ENCODE measurements at places on chromosomes 12 and 14.

DNA sequence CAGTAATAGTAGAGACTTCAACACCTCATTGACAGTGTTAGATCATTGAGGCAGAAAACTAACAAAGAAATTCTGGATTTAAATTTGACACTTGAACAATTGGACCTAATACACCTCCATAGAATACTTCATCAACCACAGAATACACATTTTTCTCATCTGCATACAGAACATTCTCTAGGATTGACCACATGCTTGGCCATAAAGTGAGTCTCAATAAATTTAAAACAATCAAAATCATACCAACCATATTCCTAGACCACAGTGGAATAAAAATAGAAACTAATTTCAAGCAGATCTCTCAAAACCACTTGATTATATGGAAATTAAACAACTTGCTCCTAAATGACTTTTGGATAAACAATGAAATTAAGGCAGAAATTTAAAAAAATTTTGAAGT, 82.3 kb downstream of the SLC38A4 start:
- no peak for DNase-seq

DNA sequence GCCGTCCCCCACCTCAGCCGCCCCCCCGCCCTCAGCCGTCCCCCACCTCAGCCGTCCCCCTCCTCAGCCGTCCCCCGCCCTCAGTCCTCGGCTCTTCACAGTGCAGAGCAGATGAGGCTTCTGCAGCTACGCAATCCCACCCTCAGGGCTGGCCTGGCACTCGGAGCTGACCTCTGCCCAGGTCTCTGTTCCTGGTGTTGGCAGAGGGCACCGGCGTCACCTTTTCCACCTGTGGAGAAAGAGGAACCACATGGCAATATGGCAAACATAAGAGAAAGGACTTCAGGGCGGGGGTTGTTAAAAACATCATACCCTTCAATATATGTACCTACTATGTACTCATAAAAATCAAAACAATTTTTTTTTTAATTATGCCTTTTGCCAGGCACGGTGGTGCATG, 45.8 kb downstream of the MLXIP start:
- no peak for DNase-seq

DNA sequence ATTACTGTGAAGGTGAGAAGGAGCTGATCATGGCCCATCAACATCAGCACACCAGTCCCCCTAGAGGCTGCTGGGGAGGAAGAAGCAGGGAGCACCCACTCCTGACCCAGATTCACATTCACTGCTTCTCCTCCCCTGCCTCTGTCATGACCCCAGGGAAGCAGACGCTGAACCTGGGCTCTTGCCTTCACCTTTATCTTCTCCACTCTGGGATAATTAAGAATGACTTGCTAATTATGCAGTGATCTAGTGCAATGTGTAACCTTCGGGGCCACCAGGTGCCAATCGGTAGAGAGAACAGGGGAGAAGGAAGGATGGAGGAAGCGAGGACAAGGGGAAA, 44.4 kb upstream of the IQSEC3 start:
- no peak for DNase-seq

- no peak for DNase-seq
Measured at GRCh38 chr12:52508211-52508610, 12.0 kb downstream of the KRT5 start.

DNA sequence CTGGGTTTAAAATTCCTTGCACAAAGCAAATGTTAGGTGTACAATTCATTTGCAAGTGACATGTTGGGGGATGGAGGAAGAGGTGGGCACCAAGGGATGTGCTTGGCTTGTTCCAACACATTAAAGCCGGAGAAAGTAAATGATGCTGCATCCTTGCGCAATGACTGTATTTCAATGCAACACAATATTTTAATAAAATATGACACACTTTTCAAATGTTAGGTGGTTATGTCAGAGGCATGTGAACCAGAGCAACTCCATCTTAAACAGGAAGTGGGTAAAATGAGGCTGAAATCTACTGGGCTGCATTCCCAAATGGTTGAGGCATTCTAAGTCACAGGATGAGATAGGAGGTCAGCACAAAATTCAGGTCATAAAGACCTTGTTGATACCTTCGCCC, 53.6 kb upstream of the ARHGAP5 start:
- no peak for DNase-seq

DNA sequence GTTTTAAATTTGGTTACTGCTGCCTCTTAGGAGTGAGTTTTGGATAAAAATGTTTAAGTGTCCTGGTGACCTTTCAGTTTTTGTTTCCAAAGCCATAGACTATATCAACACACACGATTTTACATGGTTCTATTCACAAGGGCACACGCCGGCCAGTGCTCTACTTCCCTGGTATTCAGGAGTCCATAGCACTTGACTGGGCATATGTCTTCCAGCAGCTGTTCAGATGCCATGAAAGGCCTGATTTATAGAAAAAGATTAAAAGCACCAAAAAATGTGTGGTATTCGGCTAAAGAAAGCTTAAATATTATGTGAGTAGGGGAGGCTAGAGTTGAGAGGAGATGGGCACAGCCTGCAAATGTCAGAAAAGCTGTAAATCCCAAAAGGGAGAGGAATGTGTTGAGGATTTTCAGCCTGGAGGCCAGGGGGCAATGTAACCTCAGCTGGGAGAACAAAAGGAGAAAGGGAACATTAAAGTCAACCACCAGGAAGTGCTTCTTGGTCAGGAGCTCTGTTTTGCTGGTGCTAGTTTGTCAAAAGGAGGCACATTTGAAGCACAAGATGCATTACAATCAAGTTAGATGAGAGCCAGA, 478.4 kb downstream of the RAD51B start:
- no peak for DNase-seq

DNA sequence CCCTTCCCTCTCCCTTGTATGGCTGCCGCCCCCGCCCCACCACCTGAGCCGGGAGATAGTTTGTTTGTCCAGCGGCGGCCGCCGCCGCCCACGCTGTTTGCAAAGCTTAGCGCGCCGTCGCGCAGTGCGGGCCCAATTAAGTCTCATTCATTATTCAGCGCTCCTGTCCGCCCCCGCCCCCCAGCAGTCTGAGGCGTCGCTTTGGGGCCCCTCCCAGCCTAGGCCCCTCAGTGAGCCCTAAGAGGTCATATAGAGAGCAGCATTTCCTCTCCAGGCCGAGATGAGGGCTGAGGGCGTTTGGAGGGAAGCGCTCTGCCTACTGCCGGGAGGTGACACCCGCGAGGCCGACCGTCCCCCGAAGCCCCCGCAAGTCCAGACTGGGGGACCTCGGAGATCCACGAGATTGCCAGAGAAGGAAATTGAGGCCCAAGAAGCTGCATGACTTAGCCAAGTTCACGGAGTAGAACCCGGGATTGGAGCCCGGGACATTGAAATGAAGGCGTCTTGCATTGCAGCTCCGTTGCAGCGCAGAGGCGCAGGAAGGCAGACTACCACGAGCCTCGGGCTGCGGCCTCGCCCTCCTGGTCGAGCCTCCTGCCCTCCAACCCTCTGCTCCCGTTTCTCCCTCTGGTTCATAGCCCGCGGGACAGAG, at the start of gene DNAJC22:
Gene DNAJC22 (plus strand): TSS at position 230 of the 652 bp plus-strand sequence. CDS start 1,985 bp downstream, outside the sequence.
- DNase-seq: no peak

- DNase-seq: no peak
Measured at GRCh38 chr12:94458877-94459727, 565 bp downstream of the CEP83 start.

DNA sequence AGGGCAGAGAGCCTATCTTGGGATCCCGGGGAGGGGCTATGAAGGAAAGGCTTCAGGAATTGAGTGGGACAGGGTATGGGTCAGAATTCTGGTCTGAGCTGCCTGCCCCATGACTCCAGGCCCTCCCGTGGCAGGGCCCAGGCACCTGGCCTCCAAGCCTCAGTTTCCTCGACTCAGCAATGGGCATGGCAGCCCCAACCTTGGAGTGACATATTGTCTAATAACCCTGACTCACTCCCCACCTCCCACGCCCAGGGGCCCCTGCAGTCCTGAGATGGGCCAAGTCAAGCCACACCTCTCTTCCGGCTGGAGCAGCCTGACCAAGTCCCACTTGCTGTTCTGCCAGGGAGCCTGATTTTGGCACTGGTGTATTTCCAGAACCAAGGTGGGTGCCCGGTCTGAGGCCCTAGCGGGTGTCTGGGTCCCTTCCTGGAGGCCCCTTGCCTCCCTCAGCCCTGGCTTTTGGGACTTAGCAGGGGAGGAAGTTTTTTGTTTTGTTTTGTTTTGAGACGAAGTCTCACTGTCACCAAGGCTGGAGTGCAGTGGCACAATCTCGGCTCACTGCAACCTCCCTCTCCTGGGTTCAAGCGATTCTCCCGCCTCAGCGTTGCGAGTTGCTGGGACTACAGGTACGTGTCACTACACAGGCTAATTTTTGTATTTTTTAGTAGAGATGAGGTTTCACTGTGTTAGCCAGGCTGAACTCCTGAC, 40.3 kb upstream of the RCOR1 start:
- no peak for DNase-seq

GRCh38 chr12:112270673-112271072, 111.6 kb downstream of the HECTD4 start:
- DNase-seq: no peak

DNA sequence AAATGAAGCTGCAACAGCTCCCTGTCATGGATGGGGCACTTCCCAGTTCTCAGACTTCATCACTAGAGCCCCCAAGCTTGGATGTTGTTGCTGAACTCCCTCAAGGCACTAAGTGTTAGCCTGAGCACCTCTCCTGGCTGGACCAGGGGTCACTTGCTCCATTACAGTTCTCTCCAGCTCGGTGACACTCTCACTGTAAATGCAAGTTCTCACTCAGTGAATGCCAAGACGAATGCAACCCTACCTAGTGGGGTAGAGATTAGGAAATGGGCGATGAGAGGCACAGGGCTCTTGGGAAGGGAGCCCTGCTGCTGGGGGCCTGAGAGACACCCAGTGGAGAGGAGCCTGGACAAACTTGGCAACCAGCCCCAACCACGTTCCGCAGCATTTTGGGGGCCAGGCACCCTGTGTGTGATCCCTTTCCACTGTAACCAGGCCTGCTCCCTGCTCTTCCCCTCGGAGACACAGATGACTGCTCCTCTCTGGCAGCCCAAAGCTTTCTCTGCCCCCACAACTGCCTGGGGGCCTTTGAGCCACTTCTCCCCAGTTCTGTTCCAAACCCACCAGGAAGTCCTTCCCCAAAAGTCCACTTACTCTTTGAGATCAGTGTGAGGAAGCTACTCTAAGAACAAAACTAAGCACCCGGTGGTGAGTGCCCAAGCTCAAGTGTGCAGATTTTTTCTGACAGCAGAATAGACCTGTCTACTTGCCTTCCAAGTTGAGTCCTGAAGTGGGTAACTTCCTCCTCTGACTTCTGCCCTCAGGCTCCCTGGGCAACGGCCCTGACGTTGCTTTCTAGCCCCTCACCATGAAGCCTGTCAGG, 8.0 kb upstream of the SELPLG start:
- no peak for DNase-seq

- DNase-seq: no peak
Measured at GRCh38 chr14:50100805-50101204, 15.6 kb downstream of the VCPKMT start.

GRCh38 chr12:21539797-21540196, 13.7 kb downstream of the SPX start:
- DNase-seq: no peak

DNA sequence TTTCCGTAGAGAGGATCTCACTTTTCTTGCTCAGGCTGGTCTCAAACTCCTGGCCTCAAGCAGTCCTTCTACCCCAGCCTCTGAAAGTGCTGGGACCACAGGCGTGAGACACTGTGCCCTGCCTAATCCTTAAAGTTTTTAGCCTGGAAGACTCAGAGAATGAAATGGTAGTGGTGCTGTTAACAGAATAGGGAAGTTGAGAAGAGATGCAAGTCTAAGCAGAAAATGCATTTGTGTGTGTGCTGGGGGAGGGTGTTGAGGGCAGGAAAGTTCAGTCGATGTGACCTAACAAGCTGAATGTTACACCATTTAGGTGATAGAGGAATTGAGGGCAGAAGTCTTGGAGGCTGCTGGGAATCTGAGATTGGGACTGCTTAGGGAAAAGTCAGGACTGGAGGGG, 6.9 kb upstream of the TUBA1A start:
- no peak for DNase-seq

- peak; percentile 79 for DNase-seq
Measured at GRCh38 chr14:23006544-23007419, 3.2 kb downstream of the C14orf93 start.

- DNase-seq: no peak
Measured at GRCh38 chr14:71228711-71229110, 321.5 kb downstream of the PCNX1 start.

DNA sequence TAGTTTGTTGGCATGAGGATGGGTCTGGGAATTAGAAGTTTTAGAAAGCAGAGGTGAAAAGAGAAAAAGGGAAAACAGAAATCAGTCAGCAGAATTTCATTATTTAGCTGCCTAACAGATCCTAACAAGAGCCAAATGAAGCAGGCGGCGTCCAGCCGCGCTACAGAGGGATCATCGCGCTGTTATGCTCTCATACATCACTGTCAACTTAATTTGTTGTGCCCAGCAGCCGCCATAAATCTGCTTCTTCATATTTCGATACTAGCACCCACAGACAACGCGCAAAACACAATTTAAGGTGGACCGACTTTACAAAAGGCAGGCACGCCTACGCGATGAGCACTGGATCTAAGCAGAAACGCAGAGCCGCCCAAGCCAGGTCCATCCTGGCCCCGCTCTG, 66.7 kb downstream of the SETD3 start:
- no peak for DNase-seq

DNA sequence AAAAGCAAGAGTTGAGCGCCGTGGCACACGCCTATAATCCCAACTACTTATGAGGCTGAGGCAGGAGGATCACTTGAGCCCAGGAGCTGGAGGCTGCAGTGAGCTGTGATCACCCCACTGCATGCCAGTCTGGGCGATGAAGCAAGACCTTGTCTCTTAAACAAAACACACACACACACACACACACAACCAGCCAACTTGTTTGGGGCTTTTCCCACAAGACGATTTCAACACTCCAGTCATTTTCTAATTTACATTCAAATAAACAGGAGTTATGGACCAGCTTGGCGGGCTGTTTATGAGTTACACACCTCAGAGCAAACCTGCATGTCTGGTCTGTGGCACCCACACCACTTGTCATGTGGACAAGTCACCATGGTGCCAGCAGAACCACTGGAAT, 6.7 kb downstream of the GLTP start:
- DNase-seq: no peak

DNA sequence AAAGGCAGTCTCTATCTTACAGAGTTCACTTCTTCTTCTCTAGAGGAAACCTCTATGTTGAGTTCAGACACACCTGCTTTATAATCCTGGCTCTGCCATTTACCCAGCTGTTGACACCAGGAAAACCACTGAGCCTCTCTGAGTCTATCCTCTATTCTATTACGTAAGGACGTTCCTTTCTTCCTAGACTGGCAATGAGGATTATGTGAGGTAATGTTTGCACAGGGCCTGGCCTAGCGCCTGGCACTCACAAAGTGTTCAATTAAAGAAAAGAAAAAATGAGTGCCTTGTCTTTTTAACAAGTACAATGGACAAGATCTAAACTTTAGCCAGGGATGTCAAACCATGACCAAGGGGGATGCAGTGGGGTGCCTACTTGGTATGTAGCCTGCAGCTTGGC, 641.9 kb upstream of the TBX3 start:
- no peak for DNase-seq

GRCh38 chr14:70888681-70889175, 18.5 kb upstream of the PCNX1 start:
- DNase-seq: no peak

DNA sequence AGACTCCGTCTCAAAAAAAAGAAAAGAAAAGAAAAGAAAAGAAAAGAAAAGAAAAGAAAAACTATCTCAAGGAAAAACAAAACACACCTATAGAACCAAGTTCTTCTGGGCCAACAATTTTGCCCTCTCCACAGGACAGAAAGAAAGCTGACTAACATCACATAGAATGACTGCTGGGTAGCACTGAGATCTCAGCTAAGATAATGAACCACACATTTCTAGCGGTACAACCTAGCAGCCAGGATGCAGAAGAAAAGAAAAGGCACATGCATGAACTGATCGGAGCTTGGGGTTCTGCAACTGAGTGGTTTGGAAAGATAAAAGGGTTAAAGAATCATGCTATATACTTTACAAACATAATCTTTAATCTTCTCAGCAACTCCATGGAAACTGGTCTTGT, 19.5 kb downstream of the TMED10 start:
- DNase-seq: no peak
